Activated CD4-positive, alpha-beta memory T cell treated with anti-CD3 and anti-CD28 coated beads for 36 hours (primary cell): ENCODE measurements at places on chromosomes 1 and 21.

DNA sequence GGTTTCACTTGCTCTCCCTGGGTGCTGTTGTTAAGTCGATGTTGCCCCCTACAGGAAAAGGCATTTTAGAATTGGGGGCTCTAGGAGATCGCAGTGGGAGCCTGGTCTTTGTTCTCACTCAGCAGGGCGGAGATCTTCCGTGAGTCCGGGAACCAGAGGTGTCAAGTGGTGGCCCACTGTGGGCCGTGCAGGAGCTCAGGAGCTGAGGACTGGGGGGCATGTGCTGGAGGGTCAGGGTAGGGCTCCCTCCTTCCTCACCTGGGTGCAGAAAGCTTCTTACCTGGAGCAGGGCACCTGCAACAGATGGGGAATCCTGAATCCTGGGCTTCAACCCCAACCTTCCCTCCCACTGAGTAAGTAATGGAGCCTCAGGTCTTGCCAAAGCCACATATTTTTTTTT is 392.7 kb downstream of the NPHP4 start:
- DNase-seq = no peak

DNA sequence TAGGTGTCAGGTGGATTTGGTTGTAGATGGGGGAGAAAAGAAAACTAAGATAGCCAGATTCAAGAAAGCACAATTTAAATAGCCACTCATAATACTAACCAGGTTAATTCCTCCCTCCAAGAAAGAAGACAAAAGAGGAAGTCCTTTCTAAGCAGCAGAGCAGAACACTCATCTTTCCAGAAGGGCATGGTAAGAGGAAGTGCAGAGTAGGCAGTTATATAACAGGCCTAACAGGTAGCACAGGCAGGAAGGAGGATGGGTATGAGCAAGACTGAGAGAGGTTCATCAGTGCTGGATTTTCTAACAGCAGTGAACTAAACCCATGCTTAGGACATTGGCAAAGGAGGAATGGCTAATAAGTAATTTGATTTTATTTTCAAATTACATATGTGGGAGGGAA is 517.5 kb downstream of the PLPP3 start:
- DNase-seq = no peak

DNA sequence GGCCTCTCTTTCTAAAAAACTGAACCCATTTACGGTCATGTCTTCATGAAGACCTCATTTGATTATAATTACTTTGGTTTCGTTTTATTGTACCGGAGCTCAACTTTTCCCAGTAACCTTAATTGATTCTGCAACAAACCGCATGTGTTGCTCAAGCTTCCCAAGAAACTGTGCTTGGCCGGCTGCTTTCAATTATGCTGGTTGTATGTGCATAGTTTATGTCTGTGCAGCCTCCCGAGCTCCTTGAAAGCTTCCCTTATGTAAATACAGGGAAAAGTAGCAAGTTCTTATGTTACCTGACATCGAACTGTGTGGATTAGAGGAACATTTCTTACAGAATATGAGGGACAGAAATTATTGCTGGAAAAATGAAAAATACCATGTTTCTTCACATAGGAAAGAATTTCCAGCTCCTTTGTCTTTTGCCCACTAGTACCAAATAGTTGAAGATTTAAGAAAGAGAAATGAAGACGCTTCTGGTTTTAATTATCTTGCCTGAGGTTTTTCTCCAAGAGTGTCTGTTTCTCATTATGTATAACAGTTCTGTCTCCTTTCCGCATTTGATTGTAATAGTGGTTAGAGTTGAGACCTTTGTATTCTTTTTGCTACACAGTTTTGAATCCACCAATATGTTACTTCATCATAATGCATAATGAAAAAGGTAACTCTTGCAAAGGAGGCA is 2.1 kb downstream of the VCAM1 start:
- no peak for DNase-seq

DNA sequence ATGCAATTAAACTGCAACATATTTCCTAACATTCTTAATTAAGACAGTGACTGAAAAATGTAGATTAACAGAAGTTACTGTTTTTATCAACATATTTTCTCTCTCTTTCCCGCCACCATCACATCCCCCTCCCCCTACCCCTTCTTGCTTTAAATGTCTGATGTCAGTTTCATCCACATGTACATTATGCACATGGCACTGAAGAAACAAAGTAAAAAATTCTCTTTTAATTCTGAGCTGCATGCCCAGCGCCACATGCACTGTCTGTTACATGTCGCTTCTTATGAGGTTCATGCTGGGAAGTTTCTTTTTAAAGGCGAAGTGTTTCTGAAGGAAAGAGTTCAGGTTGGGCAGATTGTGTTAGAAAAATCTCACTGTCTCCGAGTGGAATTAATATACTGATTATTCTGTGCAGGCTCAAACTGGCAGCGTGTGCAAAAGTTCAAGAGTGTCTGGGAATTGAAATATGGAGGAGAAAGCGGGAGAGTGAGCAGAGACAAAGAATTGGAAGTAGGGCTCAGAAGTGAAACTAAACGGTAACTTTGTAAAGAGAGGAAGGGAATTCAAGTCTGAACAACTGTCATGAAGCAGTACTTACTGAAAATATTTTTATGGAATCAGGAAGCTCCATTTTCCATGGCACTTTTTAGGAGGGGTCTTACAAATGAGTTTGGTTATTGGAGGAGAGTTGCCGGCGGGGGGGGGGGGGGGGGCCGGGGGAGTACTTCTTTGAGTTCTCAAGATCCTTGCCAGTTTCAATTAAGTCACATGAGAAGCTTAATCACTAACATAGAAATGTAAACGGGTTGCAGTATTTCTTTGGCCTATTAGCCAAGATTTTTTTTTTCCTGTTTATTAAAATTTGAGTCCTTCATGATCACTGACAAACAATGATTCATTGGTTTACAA is 217.6 kb downstream of the SDCCAG8 start:
- no peak for DNase-seq

DNA sequence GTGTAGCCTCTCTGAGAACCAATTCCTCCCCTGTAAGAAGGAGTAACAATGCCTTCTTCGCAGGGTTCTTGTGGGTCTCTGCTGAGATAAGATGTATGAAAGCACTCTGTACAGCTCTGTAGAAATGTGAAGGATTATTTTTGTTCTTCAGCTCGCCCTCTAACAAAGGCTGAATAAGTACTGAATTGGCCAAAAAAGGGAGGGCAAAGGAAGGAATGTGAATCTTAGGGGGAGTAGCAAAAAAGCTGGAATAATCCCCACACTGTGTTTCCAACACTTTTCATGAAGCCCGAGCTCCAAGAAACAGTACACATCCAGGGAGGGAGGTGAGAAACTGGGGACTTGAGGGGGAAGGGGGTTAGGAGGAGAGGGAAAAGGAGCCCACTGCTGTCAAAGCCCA is 14.0 kb upstream of the SLC41A1 start:
- DNase-seq = no peak
